ENCODE measurements at places on chromosomes 12 and 14.

GRCh38 chr12:91630083-91630482, 447.5 kb upstream of the DCN start:
- no peak for DNase-seq

GRCh38 chr14:97538749-97539410, 741.7 kb downstream of the VRK1 start:
- no peak for DNase-seq

- no peak for DNase-seq
Observed at GRCh38 chr12:26318661-26319068, 123.3 kb downstream of the SSPN start.

GRCh38 chr12:72072592-72073212, 134.1 kb downstream of the TPH2 start:
- DNase-seq, result no peak

DNA sequence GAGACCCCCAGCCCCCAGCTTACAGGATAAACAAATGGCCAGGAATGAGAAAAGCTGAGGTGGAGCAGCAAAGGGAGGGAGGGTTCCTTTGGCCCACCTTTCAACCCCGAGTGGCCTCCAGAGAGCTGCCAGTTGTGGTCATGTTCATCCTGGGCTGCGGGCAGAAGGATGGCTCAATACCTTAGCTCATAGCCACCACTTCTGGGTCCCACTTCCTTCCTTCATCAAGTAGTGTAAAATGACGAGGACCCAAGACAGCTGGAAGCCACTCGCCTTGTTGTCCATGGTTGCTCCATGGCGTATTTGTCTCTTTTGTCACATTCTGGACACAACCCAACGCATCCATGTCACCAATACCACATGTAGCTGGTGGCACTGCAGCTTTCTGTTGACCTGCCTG, 24.2 kb downstream of the CRACR2A start:
- no peak for DNase-seq

DNA sequence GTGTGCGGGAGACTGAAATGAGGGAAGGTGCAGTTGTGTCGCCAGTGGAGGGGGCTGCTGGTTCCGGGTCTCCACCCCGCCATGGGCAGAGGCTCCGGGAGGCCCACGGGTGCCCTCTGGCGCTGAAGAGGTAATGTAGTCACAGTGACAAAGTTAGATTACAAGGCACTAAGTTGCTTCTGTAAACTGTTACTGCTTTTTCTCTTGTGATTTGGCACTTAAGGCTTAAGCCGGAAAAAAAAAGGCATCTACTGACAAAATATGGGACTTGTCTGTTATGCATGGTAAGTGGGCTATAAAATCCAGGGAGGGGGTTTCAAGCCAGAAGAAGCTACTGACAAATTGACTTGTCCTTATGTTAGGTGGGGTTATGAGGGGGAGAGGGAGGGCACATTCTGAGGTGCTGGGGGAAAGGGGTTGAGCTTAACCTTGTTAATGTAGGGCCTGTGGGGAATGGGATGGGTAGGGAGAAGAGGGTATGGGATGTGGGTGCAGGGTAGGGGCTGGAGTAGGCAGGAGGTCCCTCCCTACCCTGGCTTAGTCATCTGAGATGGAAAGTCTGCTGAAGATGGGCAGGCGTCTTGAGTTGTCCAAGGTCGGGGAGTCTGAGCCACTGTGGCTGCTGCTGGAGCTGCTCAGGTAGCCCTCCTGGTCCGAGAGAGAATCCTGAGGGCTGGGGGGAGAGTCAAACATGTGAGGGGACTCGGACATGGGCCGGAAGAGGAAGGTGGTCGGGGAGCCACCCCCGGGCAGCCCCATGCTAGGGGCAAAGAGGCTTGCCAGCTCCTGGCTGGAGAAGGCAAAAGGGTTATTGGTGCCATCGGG, 3.7 kb downstream of the ZFP36L1 start:
- DNase-seq, result no peak

DNA sequence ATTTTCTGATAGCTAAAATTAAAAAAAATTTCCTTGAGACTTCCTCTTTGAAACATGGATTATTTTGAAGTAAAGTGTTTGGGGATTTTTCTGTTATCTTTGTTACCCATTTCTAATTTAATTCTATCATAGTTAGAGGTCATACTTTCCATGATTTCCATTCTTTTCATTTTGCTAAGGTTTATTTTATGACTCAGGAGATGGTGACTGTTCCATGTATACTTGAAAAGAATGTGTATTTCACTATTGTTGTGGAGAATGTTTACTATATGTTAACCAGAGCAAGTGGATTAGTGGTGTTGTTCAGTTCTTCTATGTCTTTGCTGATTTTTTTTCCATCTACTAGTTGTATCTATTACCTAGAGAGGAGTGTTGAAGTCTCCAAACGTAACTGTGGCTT, 250.5 kb upstream of the PELI2 start:
- no peak for DNase-seq

- DNase-seq, result no peak
Observed at GRCh38 chr14:31172084-31172483, 35.5 kb downstream of the HECTD1 start.

GRCh38 chr12:71276541-71276940, 118.7 kb upstream of the TSPAN8 start:
- no peak for DNase-seq

GRCh38 chr12:121992059-121992879, 29.4 kb upstream of the BCL7A start:
- peak; percentile 24 for DNase-seq

GRCh38 chr12:125674554-125675338, 609.5 kb downstream of the AACS start:
- no peak for DNase-seq

- no peak for DNase-seq
Observed at GRCh38 chr14:42734041-42734440, 1127.4 kb downstream of the LRFN5 start.

- no peak for DNase-seq
Observed at GRCh38 chr12:32583534-32583933, 95.6 kb upstream of the DNM1L start.
